ENCODE measurements at places on chromosomes 3 and 15. TPM values are rescaled to one million over a fixed set of nuclear protein-coding genes. Genes with fewer than 3 reads are reported as not detected.
A peak's percentile ranks its signal among the peaks of the same experiment; 100 is the strongest.

GRCh38 chr3:115102046-115102445 is 45.0 kb downstream of the ZBTB20 start:
- no peaks in the 10 kb centered on the region for H3K36me3 ChIP-seq
- H3K27ac ChIP-seq = no peak overlapping the region
- H3K27me3 ChIP-seq = no peaks in the 10 kb centered on the region

GRCh38 chr3:64748244-64748904 is 60.6 kb upstream of the ADAMTS9 start:
- no peaks in the 10 kb centered on the region for H3K27me3 ChIP-seq
- no peak overlapping the region for H3K27ac ChIP-seq
- H3K36me3 ChIP-seq = no peaks in the 10 kb centered on the region
- no peak overlapping the region for H3K4me3 ChIP-seq

DNA sequence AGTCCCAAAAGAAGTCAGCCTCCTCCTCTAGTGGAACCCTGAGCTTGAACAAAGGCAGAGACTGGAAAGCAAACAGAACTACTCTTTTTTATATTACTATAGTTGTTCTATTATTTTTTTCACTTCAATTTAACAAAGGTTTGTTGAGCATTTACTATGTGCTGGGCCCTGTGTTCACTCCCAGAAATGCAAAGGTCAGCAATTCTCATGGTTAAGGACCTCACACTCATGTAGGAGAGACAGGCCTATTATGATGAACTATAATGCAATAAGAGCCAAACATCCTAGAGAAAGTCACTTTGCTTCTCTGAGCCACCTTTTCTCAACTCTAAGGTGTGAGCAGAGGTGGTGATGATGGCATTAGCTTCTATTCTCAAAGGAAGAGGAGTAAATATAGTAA is 82.1 kb upstream of the ARHGEF3 start:
- H3K27me3 ChIP-seq = no peaks in the 10 kb centered on the region
- H3K4me3 ChIP-seq = no peak overlapping the region
- peaks cover 34% of the 10 kb centered on the region for H3K4me1 ChIP-seq
- H3K36me3 ChIP-seq = no peaks in the 10 kb centered on the region
- DNase-seq = no peak
- no peak overlapping the region for H3K27ac ChIP-seq

DNA sequence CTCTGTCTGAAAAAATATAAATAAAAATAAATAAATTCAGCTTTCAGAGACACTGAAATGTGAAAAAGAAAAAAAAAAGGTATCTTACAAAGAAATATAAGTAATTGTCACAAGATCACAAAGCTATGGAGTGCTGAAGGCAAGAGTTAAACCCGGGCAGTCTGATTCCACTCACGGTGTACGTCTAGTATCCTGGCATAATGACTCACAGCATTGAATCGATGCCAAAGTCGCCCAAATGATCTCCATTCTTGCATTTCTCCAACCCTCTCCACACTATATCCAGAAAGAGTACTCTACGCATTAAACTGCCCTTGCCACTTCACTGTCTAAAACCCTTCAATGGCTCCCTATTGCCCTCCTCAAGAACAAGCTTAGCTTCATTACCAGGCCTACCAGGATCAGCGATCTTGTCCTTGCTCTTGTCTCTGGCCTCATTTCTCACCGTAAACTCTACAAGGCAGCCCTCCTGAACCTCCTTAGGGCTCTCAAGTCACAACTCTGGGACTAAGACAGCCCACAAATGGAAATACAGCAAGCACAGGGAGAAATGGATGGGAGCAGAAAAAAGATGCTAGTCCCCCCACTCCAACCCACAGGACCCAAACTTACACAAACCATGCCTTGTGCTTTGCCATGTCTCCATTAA is 7.7 kb downstream of the SUCLG2 start:
- no peak for DNase-seq
- H3K27ac ChIP-seq = no peak overlapping the region

DNA sequence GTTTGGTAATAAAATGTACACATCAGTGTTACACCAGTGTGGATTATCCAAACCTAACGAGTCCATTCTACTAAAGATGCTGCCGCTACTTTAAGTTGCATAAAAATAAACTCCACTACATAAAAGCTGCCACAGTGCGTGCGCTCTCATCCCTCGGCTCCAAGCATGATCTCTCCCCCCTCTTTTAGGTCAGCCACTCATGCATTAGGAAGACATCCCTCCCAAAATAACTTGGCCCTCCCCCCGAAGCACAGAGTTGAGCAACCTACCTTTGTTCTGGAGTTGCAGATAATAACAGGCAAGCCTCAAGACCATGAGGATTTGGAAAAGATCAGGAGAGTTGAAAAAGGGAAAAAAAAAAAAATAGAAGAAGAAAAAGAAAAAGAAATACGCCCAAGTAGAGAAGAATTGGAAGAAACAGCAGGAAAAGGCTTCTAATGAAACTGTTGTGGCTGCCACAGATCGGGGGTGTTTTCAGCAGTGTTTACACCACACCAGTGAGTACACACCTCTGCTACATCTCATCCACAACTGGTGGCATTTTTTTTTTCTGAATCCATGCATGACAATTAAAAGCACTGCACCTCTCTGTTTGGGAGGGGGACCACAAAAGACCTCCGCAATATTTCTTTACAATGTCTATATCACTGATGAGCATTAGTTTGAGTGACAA is 339.2 kb downstream of the FOXP1 start:
- H3K27ac ChIP-seq = no peak overlapping the region
- no peaks in the 10 kb centered on the region for H3K27me3 ChIP-seq
- peaks cover 16% of the 10 kb centered on the region for H3K4me1 ChIP-seq
- no peak overlapping the region for H3K4me3 ChIP-seq
- H3K36me3 ChIP-seq = no peaks in the 10 kb centered on the region

GRCh38 chr3:117926819-117927218 is 1107.8 kb downstream of the IGSF11 start:
- no peak overlapping the region for H3K4me3 ChIP-seq
- H3K27me3 ChIP-seq = no peaks in the 10 kb centered on the region
- H3K4me1 ChIP-seq = no peaks in the 10 kb centered on the region

- H3K27me3 ChIP-seq = no peaks in the 10 kb centered on the region
- no peak overlapping the region for H3K27ac ChIP-seq
- no peaks in the 10 kb centered on the region for H3K36me3 ChIP-seq
- no peaks in the 10 kb centered on the region for H3K4me1 ChIP-seq
- DNase-seq = no peak
- H3K4me3 ChIP-seq = no peak overlapping the region
Measured at GRCh38 chr15:66138096-66138783, 115.3 kb downstream of the MEGF11 start.

GRCh38 chr3:124250053-124250452 is 258.1 kb upstream of the ROPN1 start:
- H3K27me3 ChIP-seq = no peaks in the 10 kb centered on the region
- H3K36me3 ChIP-seq = no peaks in the 10 kb centered on the region
- H3K27ac ChIP-seq = no peak overlapping the region
- no peaks in the 10 kb centered on the region for H3K4me1 ChIP-seq

GRCh38 chr15:63073497-63074172 is 31.1 kb downstream of the TPM1 start:
- no peaks in the 10 kb centered on the region for H3K4me1 ChIP-seq
- H3K4me3 ChIP-seq = no peak overlapping the region
- H3K27me3 ChIP-seq = no peaks in the 10 kb centered on the region
- H3K27ac ChIP-seq = no peak overlapping the region

- no peaks in the 10 kb centered on the region for H3K4me1 ChIP-seq
- H3K36me3 ChIP-seq = no peaks in the 10 kb centered on the region
- H3K27ac ChIP-seq = no peak overlapping the region
- H3K4me3 ChIP-seq = no peak overlapping the region
- no peak for DNase-seq
- H3K27me3 ChIP-seq = no peaks in the 10 kb centered on the region
Measured at GRCh38 chr3:88141458-88142083, 8.2 kb upstream of the C3orf38 start.

- no peaks in the 10 kb centered on the region for H3K27me3 ChIP-seq
- no peak for DNase-seq
- H3K36me3 ChIP-seq = no peaks in the 10 kb centered on the region
Measured at GRCh38 chr3:40397912-40398311, 10.9 kb downstream of the ENTPD3 start.

- H3K27me3 ChIP-seq = no peaks in the 10 kb centered on the region
- no peaks in the 10 kb centered on the region for H3K36me3 ChIP-seq
- H3K4me1 ChIP-seq = no peaks in the 10 kb centered on the region
- no peak overlapping the region for H3K4me3 ChIP-seq
- H3K27ac ChIP-seq = no peak overlapping the region
- no peak for DNase-seq
Measured at GRCh38 chr15:36814708-36815107, 235.3 kb downstream of the CDIN1 start.

- H3K36me3 ChIP-seq = no peaks in the 10 kb centered on the region
- DNase-seq = no peak
- no peak overlapping the region for H3K4me3 ChIP-seq
Measured at GRCh38 chr15:80667936-80668335, 27.2 kb upstream of the ABHD17C start.

DNA sequence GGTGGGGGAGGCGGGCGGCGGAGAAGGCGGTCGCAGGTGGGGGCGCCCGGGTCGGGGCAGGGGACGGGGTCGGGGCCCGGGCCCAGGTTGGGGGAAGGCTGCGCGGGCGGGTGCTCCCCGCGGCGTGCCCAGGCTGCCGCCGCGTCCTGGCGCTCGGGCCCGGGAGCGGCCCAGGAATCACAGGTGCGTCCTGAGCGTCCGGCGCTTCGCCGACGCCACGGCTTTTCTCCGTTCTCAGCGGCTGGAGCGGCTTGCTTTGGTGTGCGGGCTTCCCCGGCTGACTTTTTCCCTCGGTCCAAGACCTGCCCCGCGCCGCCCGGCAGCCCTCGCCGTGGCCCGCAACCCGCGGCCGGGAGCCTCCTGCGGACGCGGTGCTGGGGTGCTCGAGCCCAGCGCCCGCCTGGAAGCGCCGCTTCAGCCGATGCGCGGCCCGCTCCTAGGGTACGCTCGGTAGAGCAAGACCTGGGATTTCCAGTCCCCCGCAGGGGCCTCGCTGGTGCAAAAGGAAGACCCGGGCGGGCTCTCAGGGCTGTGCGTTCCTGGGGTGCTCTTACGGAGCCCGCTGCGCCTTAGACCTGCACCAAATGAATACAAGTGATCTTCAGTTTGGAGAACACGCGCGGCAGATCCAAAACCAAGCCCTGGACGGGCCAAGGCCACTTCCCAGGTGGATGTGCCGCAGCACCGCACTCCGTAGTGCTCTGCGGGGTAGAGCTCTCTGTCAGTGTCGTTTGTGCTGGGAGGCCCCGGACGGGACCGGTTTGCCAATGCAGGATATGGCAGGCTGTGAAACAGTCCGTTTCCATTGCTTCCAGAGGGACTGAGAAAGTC is 639 bp downstream of the NIPA1 start:
- H3K27ac ChIP-seq = peak overlapping the region; percentile 72
- H3K36me3 ChIP-seq = no peaks in the 10 kb centered on the region
- peak overlapping the region; percentile 63 for H3K4me3 ChIP-seq
- H3K4me1 ChIP-seq = peaks cover 9% of the 10 kb centered on the region
- DNase-seq = no peak

DNA sequence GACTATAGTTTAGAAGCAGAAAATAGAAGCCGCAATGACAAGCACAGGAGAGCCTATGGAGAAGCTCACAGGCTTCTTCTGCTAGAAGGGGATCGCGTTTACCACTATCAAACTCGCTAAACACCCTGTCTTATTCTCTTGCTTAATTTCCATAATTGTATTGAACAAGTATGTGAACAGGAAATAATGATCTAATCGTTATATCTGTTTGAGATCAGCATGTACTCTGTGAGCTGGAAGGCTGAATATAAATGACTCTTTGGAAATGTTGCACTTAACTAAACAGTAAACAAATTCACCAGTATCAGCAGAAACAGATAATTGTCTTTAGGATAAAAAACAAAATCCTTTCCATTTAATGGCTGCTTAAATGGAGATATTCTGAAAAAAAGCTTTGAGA is 15.0 kb downstream of the NEK10 start:
- no peak overlapping the region for H3K4me3 ChIP-seq
- H3K36me3 ChIP-seq = no peaks in the 10 kb centered on the region
- no peak for DNase-seq
- peaks cover 10% of the 10 kb centered on the region for H3K4me1 ChIP-seq

GRCh38 chr3:159219231-159219630 is 417.4 kb downstream of the MFSD1 start:
- H3K27me3 ChIP-seq = no peaks in the 10 kb centered on the region
- H3K36me3 ChIP-seq = no peaks in the 10 kb centered on the region
- no peak overlapping the region for H3K27ac ChIP-seq
- DNase-seq = no peak
- no peak overlapping the region for H3K4me3 ChIP-seq
- no peaks in the 10 kb centered on the region for H3K4me1 ChIP-seq

GRCh38 chr3:111926266-111926676 is 52.6 kb upstream of the ABHD10 start:
- no peak for DNase-seq
- no peaks in the 10 kb centered on the region for H3K27me3 ChIP-seq
- H3K4me1 ChIP-seq = no peaks in the 10 kb centered on the region
- no peaks in the 10 kb centered on the region for H3K36me3 ChIP-seq

DNA sequence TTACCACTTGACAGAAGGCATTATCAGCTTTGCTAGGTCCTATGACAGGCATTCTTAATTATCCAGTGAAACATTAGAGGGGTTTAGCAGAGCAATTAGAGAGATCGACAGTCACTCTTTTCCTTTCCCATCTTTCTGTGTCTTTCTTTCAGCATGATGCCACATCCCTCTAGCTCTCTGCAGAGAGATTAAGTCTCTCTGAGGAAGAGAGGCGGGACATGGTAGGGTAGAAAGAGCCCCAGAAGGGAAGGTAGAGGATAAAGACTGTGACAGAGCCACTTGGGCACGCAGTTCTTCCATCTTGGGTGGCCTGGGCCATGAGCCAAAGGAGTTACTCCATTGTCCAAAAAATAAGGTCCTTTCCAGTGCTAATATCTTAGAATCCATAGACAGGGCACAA is 55.8 kb downstream of the HHLA2 start:
- H3K27ac ChIP-seq = no peak overlapping the region
- H3K36me3 ChIP-seq = no peaks in the 10 kb centered on the region
- no peaks in the 10 kb centered on the region for H3K4me1 ChIP-seq
- DNase-seq = no peak
- no peaks in the 10 kb centered on the region for H3K27me3 ChIP-seq

DNA sequence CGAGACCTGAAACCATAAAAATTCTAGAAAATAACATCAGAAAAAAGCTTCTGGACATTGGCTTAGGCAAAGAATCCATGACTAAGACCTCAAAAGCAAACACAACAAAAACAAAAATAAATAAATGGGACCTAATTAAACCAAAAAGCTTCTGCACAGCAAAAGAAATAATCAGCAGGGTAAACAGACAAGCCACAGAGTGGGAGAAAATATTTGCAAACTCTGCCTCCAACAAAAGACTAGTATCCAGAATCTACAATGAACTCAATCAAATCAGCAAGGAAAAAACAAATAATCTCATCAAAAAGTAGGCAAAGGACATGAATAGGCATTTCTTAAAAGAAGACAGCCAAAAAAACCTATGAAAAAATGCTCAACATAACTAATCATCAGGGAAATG is 59.6 kb downstream of the DNAH12 start:
- DNase-seq = no peak
- H3K27me3 ChIP-seq = no peaks in the 10 kb centered on the region
- no peak overlapping the region for H3K27ac ChIP-seq
- H3K36me3 ChIP-seq = no peaks in the 10 kb centered on the region
- no peaks in the 10 kb centered on the region for H3K4me1 ChIP-seq

- peak overlapping the region; percentile 17 for H3K27ac ChIP-seq
- peaks cover 81% of the 10 kb centered on the region for H3K4me1 ChIP-seq
- H3K27me3 ChIP-seq = no peaks in the 10 kb centered on the region
- DNase-seq = peak; percentile 55
- no peaks in the 10 kb centered on the region for H3K36me3 ChIP-seq
Measured at GRCh38 chr15:31437686-31438085, 111.1 kb downstream of the KLF13 start.

Gene SH2D7
- not detected for total RNA-seq

Gene IGF2BP2
- 0.42 TPM for total RNA-seq

Gene WNT5A
- total RNA-seq = not detected

Gene SNRPA1
- 213 TPM for total RNA-seq

Gene TMC3
- total RNA-seq = not detected

Gene A4GNT
- total RNA-seq = not detected

Gene SEMA5B
- total RNA-seq = not detected

Gene CIDEC
- total RNA-seq = not detected

Gene TUSC7
- not detected for total RNA-seq

Gene SENP7
- total RNA-seq = 11.1 TPM

Measured in CD8-positive, alpha-beta memory T cell (primary cell).